ENCODE measurements at places on chromosomes 7 and 10. TPM values are rescaled to one million over a fixed set of nuclear protein-coding genes. Genes with fewer than 3 reads are reported as not detected.

GRCh38 chr7:31258391-31258790 is 82.1 kb downstream of the NEUROD6 start:
- DNase-seq, result no peak

GRCh38 chr7:129308047-129308446 is 83.2 kb downstream of the AHCYL2 start:
- peak; percentile 53 for DNase-seq

- DNase-seq, result no peak
Observed at GRCh38 chr10:114911052-114911711, 26.8 kb upstream of the TRUB1 start.

- no peak for DNase-seq
Observed at GRCh38 chr10:119233821-119234220, 26.4 kb downstream of the GRK5 start.

DNA sequence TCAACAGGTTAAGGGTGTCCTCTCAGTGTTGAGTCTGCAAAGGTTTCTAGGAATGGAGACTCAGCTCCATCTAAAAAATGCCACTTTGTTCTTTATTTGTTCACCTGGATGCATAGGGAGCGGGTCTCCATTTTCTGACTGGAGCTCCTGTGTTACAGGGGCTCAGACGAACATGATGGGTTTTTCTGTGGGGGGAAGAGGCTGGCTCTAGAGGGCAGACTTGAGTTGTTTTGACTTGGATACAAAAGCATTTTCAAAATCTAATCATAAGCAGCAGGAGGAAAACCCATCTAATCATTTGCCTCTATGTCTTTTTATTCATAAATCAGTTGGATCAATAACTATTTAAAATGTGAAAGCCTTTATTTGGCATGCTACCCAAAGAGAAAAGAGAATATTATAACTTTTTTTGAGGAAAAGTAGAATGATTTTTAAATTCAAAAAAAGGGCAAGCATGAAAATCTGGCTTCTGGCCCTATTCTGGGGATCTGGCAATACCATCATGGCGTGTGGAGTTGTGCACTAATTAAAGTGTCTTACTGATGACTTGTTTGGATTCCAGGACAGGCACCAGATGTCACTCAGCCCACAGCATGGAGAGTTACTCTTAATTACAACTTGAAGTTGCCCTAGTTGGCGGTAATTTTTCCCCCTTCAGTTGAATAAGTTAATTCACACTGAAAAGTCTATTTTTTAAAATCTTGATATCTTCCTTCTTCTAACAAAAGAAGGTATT is 594.9 kb downstream of the REEP3 start:
- no peak for DNase-seq

Gene FOXI2
- not detected for total RNA-seq

Gene RASA4
- total RNA-seq, result 185 TPM

Gene KCNH2
- 0.21 TPM for total RNA-seq

Gene ANKRD1
- 6,044 TPM for total RNA-seq
